ENCODE measurements at places on chromosomes 16 and 17.

DNA sequence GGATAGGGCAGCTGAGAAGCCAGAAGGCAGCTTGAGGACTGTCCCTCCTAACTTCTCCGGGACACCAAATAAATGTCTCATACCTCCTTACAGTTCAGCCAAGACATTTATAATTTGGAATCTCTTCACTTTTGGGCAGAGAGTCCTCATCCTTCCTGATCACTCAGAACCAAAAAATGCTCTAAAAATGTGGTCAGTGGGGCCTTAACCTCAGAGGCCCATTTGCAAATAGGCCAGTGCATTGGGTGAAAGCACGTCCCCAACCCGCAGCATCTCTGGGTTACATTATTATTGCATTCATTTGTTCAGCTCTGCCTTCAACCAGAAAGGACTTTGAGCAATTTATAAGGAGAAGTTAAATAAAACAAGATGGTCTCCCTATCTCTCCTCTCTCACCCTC lies 112.4 kb upstream of the IRX3 start:
- no peak for DNase-seq

DNA sequence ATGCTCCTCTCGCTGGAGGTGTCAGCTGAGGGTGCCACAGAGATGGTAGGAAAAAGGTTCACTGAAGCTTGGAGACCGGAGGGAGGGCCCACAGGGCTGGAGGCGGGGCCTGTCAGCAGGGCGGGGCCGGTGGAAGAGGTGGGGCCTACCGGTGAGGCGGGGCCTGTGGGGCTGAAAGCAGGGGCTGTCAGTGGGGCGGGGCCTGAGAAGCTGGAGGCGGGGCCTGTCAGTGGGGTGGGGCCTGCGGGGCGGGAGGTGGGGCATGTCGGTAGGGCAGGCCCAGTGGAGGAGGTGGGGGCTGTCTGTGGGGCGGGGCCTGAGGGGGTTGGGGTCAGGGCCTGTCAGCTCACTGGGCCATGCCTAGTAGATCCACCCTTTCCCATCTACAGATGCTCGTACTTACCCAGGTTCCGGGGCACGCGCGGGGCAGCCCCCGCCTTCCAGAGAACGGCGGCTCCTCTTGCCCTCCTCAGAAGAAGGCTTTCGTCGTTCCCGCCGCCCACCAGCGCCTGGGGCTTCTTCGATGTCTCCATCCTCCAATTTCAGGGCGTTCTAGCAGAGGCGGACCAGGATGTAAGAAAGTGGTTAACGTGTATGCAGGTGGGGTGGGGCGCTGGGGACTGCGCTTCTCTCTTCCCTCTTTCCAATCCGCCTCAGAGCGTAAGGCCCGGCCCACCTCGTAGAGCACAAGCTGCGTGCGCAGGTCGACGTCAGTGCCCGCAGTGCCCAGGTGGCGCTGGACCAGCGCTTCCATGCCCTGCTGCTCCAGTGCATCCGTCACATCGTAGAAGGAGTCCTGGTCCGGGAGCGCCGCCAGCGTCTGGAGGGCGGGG lies 9.8 kb downstream of the TMEM208 start:
- no peak for DNase-seq

DNA sequence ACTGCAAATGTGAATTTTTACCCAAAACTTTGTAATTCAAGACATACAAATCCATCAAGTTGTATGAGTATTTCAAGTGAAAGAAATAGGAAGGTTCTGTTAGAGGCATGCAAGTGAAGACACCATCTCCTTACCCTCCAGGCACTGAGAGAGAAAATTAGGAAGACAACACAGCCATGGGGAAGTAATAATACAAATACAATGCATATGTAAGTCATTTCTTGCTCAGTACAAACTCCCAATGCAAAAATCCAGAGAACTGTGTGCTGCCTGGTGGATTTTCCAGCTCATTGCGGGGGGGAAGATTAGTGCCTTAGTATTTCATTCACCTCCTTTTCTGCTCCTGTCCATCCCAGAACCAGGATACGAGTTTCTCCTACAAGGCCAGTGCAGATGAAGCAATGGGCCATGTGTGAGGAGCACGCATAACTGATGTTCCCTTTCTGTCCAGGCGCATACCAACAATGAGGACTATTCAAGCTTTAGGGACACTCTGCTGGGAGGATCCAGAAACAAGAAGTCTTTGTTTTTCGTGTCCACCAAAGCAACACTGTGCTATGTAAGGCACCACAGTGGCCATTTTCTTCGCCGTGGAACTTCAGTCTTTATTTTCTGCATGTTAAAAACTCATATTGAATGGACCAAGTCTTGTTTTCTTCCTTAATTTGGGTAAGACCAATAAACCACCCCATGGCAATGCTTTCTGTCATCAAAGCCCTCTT lies 143.7 kb upstream of the RCVRN start:
- no peak for DNase-seq

DNA sequence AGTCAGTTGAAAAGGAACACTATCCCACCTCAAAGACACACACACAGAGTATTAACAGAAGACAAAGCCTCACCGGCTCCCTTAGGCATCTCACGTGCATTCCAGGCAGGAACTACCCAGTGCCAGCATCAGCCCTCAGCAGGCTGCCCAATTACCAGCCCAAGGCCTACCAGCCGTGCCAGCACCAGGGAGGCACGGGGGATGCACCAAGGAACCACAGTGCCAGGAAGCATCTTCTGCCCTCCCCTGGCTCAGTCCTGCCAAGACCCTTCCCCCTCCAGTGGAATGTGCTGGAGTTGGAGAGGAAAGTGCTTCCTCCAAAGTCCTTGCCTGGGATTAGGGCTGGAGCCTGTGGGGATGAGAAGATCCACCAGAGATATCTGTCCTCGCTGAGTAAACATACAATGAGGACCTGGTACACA lies 11.0 kb upstream of the KRT19 start:
- DNase-seq, result no peak

- no peak for DNase-seq
These were observed 191.8 kb downstream of the SNX29 start for GRCh38 chr16:12168074-12169000.

- DNase-seq, result no peak
These were observed 1643.9 kb downstream of the CDH8 start for GRCh38 chr16:60392380-60392779.

- no peak for DNase-seq
These were observed 100.5 kb downstream of the VAT1L start for GRCh38 chr16:77888871-77889270.

- DNase-seq, result no peak
These were observed 14.9 kb upstream of the KLHL11 start for GRCh38 chr17:41880130-41880529.

DNA sequence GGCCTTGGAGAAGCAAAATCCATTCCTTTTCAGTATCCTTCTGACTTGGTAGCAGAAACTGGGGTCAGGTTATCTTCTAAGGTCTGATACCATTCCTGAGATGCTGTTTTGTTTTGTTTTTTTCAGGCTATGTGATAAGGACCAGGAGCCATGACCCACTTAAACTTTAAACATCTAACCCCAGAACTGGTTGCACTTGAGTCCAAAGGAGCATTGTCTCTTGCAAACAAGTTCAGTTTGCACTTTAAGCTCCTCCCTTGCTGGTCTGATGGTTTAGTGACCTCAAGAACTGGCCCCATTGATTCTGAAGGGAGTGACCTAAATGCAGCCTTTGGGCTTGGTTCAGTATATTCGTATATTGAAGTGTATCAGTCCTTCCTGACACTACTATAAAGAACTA lies 75.2 kb downstream of the ERCC4 start:
- no peak for DNase-seq

DNA sequence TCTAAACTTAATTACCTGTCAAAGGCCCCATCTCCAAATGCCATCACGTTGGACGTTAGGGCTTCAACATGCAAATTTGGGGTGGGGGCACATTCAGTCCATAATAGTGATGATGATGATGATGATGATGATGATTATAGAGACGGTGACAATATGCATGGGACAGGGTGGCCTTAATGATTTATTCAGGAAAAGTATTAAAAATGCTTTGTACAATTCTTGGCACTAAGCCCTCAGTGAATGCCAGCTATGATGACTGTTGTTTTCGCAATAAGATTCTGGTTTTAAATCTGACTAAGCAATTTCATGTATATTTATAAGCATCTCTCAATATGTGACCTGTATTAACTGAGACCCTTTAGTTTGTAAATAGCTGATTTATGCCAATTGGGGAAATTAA lies 106.3 kb downstream of the C16orf95 start:
- no peak for DNase-seq

GRCh38 chr17:63170795-63171194 lies 204.8 kb downstream of the TANC2 start:
- no peak for DNase-seq

DNA sequence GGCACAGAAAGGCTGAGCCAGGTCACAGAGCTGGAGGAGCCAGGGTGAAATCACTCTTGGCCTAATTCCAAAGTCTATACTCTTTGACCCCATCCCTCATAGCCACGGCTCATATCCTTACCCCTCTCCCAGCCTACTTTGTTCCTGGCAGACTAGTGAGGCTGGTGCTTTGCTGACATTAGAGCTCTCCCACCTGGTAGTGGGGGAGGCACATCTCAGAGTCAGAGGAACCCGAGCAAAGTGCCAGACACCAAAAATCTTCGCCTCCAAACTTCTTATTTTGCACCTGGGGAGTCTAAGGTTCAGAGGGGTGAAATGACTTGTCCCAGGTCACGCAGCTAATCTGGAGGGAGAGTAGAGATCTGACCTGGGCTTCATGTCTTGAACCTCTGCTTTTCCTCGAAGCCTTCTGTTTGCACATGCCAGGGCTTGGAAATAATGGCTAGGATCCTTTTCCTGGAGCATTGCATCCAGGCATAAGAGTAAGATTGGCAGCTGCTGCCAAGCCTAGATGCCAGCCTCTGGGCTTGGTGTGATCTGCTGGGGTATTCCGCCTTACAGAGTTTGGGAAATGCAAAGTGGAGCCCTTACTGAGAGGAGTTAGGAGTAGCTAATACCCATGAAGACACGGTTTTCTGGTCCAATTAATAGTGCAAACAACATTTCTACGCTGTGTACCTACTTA lies 126.9 kb downstream of the SPACA3 start:
- DNase-seq, result no peak

GRCh38 chr17:35297666-35298065 lies 54.8 kb downstream of the SLFN5 start:
- no peak for DNase-seq

GRCh38 chr16:67164599-67165061 lies at the start of gene HSF4:
HSF4 (plus strand) TSS chr16:67164745; CDS start chr16:67164812, 67 bp downstream.
- DNase-seq, result no peak

DNA sequence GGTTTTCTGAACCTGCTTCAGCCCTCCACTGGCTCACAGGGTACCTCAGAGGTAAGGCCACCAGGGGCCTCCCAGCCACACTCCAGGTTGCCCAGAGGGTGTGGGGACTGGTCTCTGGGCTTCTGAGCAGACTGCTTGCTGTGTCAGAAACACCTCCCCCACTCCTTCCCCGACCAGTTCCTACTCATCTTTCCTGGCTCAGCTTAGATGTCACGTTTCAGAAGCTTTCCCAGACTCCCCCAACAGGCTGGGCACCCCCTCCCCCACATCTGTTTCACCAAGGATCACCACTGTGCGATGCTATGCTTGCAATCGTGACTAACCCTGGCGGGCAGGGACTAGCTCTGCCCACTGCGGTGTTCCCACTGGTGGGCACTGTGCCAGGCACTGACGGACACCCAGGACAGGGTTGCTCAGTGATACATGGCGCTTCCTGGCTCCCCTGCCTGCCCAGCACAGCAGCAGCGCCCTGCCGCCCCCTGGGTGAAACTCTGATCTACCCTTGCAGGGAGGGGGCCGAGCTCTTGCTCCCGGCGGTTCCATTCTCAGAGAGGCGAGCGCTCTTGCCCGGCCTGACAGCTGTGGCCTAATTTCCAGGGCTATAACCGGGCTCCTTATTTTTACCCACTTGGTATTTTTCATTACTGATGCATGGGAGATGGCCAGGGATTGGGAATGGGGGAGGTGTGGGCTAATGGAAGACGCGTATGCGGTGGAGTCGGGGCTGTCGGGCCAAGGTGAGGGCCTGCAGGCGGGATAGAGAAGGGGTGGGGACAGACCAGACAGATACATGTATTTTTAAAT lies 29.4 kb upstream of the MTSS2 start:
- DNase-seq, result no peak

DNA sequence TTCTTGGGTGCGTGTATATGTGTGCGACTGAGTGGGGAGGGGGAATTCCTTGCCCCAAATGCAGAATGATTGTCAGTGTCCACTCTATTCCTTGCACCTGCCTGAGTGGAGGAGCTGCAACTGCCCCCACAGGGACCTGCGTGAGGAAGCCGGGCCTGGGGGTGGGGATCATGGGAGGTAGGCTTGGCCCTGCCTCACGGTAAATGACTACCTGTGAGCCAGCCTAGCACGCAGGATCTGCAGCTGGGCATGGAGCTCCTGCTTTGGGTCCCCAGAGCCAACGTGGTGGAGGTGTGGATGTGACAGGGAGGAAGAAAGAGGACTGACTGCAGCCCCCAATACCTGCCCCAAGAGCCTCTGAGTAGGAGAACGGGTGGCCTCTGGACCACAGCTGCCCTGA lies 77.0 kb upstream of the GAS7 start:
- DNase-seq, result no peak

DNA sequence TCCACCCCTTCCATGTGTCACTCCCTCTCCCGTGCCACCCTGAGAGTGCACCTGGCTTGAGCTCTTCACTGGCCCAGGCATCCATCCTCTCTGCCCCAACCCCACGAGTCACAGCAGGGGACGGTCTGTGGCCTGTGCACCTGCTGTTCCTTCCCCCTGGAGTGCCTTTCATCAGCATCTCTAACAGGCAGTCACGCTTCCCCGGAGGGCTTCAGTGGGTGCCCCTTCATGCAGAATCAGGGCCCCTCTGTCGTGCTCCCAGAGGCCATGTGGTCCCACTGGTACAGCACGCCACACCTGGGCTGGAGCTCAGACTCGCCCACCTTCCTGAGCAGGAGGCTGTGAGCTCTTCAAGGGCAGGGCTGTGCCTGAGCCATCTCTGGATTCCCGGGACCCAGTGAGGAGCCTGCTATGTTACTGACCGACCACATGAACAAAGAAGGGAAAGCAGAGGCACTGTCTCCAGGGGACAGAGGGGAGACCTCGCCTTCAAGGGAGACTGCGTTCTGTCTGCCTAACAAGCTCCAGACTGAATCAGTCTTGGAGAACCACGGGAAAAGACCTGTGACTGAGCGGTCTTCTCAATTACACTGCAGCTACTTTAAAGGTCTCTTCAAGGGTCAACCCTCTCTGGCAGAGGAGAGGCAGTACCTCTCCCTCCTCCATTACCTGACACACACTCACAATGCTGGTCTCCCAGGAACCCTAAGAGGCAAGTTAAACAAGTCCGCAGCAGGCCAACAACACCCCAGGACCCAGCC lies 78.8 kb upstream of the DOC2B start:
- DNase-seq, result no peak
